ENCODE measurements at places on chromosomes 5 and 9.

- no peak for DNase-seq
Measured at GRCh38 chr9:114522847-114523246, 17.6 kb upstream of the WHRN start.

GRCh38 chr5:149572170-149572569 is 9.1 kb upstream of the ARHGEF37 start:
- no peak for DNase-seq

DNA sequence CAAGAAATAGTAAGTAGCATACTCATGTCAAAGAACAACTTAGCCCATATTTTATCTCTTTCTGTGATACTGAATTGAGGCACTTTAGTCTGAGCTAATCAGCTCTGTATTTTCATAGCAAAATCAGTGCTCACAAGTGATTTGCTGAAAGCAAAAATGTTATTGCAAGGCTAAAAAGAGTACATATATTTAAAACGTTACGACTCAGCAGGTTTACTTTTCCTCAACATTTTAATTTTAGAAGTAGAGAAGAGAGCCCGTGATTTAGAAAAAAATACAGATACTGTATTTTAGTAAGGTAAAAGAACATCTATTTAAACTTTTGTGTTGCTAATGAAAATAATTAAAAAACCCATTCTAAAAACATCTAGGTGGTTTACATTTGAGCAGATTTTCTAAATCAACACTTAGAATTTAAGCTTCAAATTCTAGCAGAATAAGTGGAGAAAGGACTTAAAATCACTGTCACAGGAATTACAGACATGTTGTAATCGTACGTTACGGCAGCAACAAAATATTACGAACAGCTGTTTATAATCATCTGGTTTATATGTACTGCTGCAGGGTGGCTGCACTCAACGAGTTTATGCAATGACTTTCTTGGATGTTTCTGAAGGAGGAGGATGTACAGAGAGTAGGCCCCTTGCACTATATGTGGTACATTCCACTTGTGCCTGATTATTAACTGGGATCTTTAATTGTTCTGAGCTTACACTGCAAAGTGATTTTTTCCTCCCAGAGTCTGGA is 20.1 kb downstream of the SREK1 start:
- no peak for DNase-seq

DNA sequence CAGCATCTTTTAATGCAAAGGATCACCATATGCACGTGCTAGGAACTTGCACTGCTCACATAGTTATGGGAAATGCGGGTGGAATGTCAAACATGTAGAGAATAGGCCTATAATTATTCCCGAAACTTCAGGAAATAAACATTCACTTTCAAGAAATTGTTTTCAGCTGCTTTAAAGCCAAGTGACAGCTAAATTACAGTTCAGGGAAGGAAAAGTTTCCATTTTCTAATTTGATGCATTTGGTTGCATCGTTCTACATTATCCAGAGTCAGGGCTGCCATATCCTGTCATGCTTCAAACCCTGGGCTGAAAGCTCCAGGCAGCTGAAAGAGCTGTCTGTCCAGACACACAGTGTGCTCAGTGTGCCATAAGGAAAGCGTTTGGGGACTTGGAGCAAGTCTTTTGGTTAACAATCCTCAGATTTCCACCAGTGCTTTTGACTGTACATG is 518.1 kb downstream of the CSNK1G3 start:
- DNase-seq, result no peak

GRCh38 chr9:121662891-121663580 is 11.6 kb downstream of the DAB2IP start:
- no peak for DNase-seq

Data from activated CD4-positive, alpha-beta T cell treated with anti-CD3 and anti-CD28 coated beads, Interleukin-2, amount 50 U/mL, for 24 hours (primary cell).